ENCODE measurements at places on chromosomes 6 and 20. TPM values are rescaled to one million over a fixed set of nuclear protein-coding genes. Genes with fewer than 3 reads are reported as not detected.

DNA sequence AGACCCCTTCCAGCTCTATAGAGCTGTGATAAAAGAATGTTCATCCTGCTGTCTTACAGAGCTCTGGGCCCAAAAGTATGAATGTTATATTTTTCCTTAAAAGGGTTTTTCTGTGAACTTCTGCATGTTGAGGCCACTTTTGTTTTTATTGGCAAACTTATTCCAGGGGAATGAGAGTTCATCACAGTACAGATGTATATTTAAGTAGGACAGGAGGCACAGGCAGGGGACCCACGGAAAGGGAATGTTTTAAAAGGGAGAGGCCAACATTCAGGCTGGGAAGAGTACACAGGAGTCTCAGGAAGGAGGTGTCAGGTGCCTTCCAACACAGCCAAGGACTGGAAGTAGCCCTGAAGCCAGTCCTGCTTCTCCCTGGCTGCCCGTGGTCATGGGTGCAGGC lies 148.4 kb downstream of the EYA2 start:
- no peak for DNase-seq

- no peak for DNase-seq
Measured at GRCh38 chr6:75526502-75527127, 33.0 kb upstream of the FILIP1 start.

The TPX2 gene
- 0.72 TPM for polyA plus RNA-seq

The DNAH8 gene
- not detected for polyA plus RNA-seq

DNA sequence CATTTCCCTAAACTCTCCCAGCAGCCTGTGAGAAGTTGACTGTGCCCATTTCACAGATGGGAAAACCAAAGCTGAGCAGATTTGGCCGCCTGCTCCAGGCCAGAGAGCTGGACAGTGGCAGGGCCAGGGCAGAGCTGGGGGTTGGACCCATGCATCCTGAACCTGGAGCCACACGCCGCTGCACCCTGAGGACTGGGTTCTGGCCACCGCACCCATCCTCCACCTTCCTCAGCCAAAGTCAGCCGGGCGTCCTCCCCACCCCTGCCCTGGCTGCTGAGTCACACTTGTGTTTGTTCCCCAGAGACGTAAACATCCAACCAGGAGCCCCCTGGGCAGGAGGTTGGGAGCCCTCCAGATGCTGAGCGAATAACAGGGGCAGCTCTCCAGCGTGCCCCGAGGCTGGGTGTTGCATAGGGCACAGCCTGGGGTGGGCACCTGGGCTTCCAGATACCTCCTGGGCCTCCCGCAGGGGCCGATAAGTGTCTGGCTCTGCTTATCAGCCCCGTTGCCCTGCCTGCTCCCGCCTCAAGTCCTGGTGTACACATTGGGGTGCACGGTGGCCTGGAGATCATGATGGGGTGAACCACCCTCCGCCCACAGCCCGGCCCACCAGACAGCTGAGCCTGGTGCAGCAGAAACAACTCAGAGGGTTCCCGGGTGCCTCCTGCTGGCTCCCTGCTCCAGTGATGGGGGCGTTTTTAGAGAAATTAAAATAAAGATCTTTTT lies 23.8 kb downstream of the RBM38 start:
- no peak for DNase-seq

DNA sequence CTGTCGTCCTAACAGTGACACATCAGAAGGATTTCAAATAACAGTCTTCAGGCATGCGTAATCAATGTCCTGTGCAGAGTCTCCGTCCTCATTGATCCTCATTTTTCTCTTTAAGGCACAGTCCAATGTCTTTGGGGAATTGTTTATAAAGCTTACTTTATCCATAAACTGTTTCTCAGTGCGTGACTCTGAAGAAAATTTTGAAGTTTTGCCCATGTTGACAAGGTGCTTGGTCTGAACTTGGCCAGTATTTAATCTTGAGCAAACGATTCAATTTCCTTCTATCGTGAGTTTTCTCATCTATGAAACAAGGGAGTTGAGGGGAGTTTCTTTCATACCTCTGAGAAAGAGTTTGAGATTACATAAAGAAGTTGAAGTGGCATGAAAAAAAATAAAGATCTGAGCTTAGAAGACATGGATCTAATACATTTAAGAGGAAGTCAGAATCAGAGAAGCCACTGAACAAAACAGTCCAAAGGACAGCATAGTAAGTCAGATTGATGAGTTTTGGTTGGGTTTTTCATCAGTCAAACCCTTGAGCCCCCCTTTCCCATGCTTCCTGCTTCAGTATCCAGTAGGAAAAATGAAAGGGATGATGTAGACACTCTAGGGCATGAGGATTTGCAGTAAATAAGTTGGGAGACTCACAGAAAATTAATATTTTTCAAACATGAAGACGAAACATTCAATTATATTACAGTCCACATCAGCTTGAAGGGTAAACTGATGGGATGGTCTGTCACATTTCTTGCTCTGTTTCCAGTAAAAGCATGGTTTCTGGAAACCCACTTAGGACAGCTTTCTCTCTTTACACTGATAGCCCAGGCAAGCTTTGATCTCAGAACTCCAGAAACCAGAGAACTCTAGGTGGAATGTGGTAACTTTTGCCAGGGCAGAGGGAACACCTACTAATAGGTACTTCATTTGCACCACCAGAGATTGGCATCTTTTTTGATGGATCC lies 8.1 kb downstream of the EDN1 start:
- DNase-seq: no peak

DNA sequence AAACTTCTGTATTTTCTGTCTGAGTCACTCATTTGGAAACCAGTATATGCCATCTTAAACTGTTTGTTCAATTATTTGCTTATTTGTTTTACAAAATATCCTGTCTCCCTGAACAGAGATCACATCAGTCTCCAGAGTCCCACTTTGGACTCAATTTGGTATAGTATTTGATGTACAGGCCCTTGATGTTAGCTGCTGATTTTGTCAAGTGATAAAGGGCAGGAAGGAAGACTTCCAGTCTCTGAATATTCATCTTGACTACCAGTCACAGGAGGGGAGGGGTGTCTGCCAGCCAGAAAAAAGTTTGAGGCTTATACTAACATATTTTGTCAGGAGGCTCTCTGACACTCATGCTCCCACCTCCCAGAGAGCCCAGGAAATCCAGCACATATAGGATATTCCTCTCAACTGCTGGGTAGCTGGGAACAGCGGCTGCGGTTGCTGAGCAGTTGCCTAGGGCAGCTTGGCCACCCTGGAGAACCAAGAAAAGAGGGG lies 376.8 kb upstream of the RUNX2 start:
- DNase-seq: no peak

The TENT5A gene
- polyA plus RNA-seq: 17.3 TPM

DNA sequence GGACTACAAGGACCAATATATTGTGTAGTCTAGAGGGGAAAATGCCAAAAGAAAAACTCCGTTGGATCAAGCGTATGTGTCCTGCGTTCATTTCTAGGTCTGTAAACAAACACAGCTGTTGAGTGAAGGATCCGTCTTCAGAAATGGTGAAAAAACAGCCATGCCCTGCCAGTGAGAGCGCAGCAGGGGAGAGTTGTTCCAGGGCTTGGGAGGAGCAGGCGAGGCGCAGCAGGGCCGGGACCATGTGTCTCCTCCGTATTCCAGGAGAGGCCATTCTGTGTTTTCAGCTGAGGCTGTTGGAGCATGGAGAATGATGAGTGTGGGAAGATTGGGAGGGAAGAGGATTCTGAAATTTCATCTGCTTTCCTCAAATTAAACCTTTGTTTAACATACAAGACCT lies 38.0 kb downstream of the BMP6 start:
- no peak for DNase-seq

DNA sequence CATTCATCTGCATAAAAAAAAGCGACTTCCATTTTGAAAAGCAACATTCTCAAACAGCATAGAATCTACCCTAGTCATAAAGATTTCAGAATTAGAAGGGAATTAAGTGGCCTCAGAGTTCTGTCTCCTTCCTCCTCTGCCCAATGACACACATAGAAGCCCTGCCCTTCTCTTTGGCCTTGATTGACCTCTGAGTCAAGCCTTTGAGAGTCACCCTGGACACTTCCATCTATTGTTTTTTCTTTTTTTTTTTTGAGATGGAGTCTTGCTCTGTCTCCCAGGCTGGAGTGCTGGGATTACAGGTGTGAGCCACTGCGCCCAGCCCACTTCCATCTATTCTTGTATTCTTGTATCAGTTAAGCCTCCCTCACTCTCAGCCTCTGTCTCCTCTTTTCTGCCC lies 44.8 kb upstream of the CTNNBL1 start:
- no peak for DNase-seq

The HUS1B gene
- not detected for polyA plus RNA-seq

The RIMS1 gene
- polyA plus RNA-seq: not detected

DNA sequence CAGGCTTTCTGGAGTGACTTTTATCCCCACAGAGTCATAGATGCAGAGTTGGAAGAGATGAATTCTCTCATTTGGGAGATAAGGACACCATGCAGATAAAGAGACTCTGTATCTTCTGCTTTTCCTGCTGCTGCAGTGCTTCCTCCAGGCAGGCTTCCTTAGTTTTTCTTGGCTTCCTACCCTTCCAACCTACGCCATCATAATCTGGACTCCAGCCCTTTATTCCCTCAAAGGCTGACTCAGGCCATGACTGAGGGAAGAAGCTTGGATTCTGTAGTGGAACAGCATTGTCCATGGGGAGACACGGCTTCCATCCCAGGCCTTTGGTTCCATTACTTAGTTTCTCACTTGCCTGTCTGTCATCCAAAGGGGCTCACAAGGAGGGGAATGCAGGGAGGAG lies 6.5 kb upstream of the RNF24 start:
- DNase-seq: no peak

DNA sequence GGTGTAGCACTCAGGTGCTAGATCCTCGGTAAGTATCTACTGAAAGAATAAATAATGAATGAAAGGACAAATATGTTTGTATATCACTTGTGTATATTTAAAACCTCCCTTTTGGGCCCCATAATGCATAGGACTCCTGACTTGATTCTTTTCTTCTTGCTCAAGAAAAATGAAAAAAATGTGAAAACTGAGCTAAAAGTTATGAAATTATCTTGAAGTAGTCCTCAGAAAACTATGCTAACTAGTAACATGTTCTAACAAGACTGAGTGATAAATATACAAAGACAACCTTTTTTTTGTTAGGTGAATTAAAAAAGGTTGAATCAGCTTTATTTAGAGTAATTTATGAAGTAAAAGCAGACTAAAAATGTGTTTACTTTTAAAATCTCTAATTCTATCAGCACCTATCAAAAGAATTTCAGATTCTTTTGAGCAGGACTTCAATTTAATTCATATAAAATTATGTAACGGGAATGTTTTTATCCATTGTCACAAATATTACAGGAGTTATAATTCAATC lies 247.8 kb upstream of the JAG1 start:
- DNase-seq: no peak

DNA sequence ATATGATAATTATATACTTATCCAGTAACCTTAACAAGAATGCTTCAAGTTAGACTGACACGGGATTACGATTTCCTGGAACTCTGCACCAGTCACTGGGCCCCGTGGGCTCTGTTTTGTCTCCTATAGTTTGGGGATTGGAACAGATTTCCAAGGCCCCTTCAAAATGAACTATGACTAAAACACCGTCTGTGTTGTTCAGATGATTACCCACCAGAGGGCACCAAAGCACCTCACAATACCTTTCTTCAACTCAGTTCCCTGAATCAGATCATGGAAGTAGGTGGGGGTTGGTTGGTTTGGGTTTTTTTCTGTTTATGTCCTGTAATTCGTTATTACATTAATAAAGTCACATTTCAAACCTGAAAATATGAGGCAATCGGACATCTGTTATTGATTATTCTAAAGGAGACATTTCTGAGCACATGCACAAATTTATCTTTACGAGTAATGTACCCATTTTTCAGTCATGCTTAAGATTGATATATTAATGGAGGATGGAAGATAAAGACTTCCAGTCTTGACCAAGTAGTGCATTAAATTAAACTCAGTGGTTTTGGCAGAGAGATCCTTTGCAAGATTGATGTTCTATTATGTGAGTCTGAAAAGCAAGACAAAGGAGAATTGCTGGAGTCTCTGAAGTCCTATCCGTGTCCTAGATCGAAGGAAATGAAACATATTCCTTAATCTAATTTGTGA lies 112.0 kb upstream of the COL21A1 start:
- no peak for DNase-seq

GRCh38 chr6:167495506-167496401 lies 170.9 kb downstream of the TTLL2 start:
- no peak for DNase-seq

GRCh38 chr20:1184638-1185315 lies at the start of gene TMEM74B:
TMEM74B (minus strand) TSS chr20:1184981; CDS start chr20:1183801, 1,180 bp downstream.
- DNase-seq: no peak

GRCh38 chr6:40371621-40372020 lies 215.5 kb downstream of the LRFN2 start:
- no peak for DNase-seq

- no peak for DNase-seq
Measured at GRCh38 chr6:47156196-47156595, 114.1 kb upstream of the ADGRF1 start.

DNA sequence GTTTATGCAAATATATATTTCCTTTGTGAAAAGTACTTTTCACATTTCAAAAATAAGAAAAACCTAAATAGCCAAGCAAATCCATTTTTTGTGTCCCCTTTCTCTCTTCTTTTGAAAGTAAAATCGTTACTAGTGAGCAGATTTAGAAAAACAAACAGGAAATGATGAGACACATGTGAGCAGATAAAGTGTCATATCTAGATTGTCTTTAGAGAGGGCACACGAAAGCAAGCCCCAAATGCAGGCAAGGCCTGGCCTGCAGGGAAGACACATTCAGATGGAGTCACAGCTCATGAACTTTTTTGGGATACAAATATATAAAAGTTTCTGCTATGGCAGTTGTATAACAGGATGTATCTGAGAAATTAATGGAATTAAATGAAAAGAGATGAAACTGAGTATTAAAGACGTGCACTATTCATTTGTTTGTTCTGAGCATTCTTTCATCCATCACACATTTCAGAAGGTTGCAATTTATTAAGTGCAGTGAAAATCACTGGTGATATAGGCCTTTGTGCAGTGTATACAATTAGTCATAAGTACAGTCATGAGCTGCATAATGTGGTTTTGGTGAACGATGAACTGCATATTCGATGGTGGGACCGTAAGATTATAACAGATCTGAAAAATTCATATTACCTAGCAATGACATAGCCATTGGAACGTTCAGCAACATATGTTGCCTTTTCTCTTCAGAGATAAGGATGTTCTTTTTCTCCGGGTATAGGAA lies 101.4 kb downstream of the PACRG start:
- DNase-seq: no peak

The SS18L1 gene
- polyA plus RNA-seq: 5.2 TPM

- no peak for DNase-seq
Measured at GRCh38 chr20:25476106-25477013, 68.9 kb downstream of the GINS1 start.

DNA sequence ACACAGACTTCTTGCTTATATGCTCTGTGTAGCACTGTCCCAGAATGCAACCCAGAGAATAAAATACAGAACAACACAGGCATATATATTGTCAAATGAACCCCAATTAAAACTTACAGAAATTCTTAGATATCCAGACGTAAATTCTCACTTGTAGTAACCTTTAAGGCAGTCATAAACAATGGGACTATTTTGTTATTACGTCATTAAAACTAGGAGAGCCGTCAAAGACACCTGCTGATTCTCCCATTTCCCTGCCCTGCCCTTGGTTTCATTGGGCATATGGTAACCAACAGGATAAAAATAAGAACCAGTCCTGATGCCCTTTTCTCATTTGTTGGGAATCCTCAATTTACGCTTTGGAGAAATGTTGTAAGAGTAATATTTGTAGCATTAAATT lies 871.3 kb upstream of the EYS start:
- DNase-seq: no peak

All from heart right ventricle (tissue), 16 donors.